ENCODE measurements at places on chromosomes 11 and 22. TPM values are rescaled to one million over a fixed set of nuclear protein-coding genes. Genes with fewer than 3 reads are reported as not detected.

DNA sequence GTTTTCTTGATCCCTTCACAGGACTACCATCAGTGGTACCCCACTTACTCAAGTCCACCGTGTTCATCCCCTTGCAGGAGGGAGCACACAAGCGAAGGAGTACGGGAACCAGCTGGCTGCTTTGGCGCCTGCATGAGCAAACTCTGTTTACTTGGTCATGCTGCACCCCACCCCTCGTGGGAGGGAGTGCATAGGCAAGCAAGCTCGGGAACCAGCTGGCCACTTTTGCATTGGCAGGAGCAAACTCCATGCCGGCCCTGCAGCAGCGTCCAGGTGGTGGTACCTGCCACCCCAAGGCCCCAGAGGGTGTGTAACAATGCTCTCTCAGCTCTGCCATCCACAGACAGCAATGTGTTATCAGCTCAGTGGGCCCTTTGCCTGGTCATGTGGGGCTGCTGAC, 737.8 kb downstream of the FAM181B start:
- no peak for DNase-seq

DNA sequence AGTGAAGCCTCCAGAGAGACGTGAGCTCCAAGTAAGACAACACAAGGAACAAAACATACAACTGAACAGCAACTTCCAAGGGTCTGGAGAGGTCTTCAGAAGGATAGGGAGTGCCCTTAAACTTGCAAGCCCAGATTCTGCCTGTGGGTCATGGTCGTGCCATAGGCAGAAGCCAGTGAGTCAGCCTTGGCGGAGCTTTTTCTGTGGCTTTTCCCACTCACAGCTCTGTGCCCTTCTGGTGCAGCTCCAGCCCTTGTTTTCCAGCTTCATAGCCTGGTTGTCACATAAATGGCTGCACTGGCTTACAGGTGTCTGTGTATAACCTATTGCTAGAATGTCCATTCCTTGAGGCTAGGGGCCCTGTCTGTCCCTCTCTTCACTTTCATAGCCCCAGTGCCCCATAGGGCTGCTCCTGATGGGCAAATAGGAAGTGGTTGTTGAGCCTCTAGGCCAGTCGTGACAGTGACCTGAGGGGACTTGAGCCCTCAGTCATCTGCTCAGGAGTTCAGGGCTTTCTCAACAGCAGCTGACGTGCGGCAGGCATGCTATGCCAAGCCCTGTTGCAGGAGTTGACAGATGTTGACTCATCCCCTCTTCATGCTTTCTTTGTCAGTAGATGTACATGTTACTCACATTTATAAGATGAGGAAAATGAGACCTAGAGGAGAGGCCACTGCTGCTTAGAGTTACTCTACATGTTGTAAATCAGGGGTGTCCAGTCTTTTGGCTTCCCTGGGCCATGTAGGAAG, 7.4 kb downstream of the MED15 start:
- DNase-seq, result no peak

GRCh38 chr11:12841946-12842630, 167.0 kb upstream of the RASSF10 start:
- no peak for DNase-seq

GRCh38 chr22:50473855-50474671, 772 bp downstream of the SBF1 start:
- no peak for DNase-seq

DNA sequence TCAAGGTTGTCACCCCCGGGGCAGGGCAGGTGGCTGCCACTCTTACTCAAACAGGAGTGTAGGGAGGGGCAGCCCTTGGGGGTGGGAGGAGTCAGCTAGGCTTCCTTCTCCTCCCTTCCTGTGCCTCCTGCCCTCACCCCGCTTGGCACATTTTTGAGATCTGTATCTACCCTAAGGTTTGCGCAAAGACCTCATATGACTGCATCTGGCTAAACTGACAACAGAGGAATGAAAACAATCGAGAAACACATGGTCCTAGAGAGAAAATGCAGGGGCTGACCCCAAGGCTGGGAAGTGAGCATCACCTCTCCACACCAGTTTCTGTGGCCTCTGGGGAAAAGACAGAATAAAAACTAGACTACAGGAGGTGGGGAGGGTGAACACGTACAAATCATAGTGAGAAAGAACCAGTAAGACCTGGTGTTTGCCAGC, 28.1 kb downstream of the IGSF9B start:
- no peak for DNase-seq

- DNase-seq, result no peak
Observed at GRCh38 chr11:43979571-43980219, 37.3 kb downstream of the C11orf96 start.

Gene DMC1
- polyA plus RNA-seq, result 5.0 TPM

Gene MYOD1
- not detected for polyA plus RNA-seq
